ENCODE measurements at places on chromosomes 13 and 19. TPM values are rescaled to one million over a fixed set of nuclear protein-coding genes. Genes with fewer than 3 reads are reported as not detected.

- DNase-seq = no peak
Measured at GRCh38 chr13:87295636-87296035, 375.5 kb upstream of the SLITRK5 start.

DNA sequence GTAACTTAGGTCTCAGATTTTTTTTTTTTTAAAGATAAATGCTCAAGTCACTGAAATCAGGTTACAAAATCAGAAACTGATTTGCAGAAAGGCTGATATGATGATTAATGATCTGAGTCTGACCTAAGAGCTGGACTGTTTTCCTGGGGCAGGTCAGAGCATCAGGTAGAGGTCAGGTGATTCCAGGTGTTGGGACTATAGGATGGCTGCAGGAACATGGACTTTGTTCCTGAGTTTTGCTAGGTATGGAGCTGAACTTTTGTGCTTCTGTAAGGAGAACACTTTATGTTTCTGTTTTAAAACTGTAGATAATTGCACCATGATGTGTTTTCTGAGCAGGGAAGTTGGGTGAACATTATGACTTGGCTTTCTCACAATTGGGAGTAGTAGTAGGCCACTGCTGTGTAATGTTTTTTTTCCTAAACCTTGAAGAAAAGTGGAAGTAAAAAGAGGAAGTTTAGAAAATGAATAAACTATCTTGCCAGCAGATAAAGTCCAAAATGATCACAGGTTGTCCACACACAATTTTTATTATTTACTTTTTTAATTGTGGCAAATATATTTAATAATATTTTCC is 297.2 kb downstream of the DCT start:
- no peak for DNase-seq

DNA sequence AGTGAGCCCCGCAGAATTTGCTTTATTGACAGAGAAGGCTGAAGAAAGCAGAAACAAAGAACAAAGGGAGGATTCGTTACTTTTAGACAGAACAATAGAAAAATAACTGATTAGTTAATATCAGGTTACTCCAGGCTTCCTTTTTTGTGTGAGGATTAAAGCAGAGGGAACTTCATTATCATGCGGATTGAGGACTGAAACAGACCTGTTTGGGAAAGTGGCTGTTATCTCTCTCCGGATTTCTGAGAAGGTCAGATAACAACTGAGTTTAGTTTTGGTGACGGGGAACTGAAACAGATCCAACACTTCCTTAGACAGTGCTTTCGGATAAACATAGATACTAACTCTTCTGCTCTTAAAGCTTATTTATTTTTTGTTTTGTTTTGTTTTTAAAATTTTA is 246.4 kb upstream of the ZNF507 start:
- DNase-seq = no peak

DNA sequence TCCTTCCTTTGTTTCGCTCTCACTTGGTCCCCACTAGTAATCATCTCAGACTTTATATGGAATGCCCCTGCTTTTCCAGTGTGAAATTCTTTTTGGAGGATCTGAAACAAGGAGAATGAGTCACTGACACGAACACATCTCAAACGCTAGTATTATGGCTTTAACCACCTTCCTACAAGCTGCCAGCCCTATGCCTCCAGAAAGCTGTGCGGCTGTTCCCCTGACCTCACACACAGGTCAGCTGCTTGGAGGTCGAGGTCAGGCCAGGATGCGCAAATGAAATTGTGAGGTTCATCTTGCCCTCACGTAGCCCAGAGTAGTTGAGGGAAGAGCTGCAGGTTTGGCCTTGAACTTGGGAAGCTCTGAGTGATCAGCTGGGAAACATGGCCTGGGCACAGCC is 449.8 kb downstream of the FGF9 start:
- DNase-seq = no peak

- no peak for DNase-seq
Measured at GRCh38 chr19:35609851-35610353, 2.6 kb upstream of the HAUS5 start.

GRCh38 chr13:42643076-42643475 is 69.1 kb downstream of the TNFSF11 start:
- DNase-seq = no peak

Gene PODNL1
- 0.41 TPM for total RNA-seq

Gene COL4A1
- total RNA-seq = 65.2 TPM

Gene HOOK2
- total RNA-seq = 14.3 TPM

All from frontal cortex (tissue), 4 donors.